ENCODE measurements at places on chromosomes 12 and 14. TPM values are rescaled to one million over a fixed set of nuclear protein-coding genes. Genes with fewer than 3 reads are reported as not detected.

DNA sequence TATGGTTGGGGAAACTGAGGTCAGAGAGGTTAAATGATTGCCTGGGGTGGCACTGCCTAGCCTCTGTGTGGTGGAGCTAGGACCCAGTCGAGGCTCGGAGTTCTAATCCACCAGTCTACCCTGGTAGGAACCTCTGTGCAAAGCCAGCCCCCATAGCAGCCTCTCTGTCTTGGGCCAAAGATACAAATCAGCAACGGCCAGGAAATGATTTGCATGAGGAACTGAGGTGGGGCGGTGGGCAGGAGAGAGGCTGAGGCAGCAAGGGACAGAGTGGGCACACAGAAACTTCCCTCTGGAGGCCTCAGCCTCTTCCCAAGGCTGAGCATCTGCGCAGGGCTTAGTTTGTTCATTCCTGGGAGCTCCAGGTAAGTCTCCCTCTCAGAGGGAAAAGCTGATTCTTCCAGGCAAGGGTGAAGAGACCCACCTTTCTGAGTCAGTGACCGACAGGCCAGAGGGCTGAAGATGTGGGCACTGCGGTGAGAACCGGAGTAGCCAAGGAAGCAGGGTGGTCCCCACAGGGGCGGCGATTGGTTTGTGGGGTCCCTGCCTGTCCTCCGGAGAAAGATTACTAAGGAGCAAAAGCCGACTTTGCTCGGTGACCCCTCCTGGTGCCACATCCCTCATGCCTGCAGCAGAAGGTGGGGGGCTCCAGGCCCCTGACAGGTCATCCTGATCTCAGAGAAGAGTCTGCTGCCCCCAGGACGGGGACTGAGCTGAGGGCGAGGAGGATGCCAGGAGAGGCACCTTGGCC, 134.6 kb downstream of the CACNA1C start:
- no peak for DNase-seq

- DNase-seq: no peak
These were observed 259.6 kb upstream of the TBX3 start for GRCh38 chr12:114943601-114944000.

DNA sequence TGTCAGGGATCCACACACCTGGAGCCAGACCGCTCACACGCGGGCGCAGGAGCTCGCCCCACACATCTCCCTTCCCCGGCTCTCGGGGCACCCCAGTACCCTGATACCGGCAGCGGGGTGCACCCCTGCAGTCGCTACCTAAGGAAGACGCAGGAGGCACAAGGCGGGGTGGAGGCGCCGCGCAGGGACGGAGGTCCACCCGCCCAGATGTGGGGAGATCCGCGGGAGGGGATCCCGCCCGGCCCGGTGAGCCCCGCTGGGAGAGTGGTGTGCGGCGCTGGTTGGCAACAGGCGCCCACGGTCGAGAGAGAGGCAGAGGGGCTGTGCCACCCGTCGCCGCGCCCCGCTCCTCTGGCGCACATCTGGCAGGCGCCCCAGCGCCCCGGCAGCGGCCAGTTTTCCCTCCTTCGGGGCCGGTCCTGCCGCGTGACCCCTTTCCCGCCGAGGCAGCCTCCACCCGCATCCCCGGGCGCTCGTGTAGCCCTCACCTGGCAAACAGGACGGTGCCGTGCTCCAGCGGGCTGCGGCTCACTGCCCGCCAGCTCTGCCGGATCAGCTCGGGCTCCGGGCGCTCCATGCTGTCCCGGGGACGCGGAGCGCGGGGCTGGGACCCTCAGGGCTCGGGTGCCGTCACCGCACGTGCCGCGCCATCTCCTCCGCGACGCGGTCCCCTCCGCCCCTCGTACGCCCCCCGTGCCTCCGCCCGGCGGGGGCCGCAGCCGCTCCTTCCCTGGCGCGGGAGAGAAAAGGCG, 469 bp downstream of the NGB start:
- no peak for DNase-seq

GRCh38 chr12:124529565-124530276, 37.7 kb downstream of the NCOR2 start:
- DNase-seq: no peak

DNA sequence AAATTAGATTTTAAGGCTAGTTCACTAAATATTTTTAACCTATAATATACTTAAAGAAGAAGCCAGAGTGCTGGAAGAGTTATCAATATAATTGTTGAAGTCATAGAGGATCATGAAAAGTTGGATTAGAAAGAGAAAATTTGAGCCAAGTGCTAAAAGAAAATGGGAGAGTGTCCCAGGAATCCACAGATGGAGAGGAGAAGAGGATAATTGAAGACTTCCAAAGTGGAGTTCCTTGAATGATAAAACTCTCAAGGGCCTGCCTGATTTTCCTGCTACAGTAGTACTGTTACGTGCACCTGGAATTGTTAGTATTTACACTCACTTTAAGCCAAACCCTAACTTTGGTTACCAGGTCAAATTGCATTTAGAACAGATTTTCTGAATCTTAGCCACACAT, 113.2 kb downstream of the MSRB3 start:
- DNase-seq: no peak

ZNF385A gene
- polyA plus RNA-seq: 11.7 TPM

- no peak for DNase-seq
These were observed 675.6 kb upstream of the MDGA2 start for GRCh38 chr14:48350971-48351370.

GPRC5D gene
- 0.51 TPM for polyA plus RNA-seq

SLC6A15 gene
- 0.38 TPM for polyA plus RNA-seq

DNA sequence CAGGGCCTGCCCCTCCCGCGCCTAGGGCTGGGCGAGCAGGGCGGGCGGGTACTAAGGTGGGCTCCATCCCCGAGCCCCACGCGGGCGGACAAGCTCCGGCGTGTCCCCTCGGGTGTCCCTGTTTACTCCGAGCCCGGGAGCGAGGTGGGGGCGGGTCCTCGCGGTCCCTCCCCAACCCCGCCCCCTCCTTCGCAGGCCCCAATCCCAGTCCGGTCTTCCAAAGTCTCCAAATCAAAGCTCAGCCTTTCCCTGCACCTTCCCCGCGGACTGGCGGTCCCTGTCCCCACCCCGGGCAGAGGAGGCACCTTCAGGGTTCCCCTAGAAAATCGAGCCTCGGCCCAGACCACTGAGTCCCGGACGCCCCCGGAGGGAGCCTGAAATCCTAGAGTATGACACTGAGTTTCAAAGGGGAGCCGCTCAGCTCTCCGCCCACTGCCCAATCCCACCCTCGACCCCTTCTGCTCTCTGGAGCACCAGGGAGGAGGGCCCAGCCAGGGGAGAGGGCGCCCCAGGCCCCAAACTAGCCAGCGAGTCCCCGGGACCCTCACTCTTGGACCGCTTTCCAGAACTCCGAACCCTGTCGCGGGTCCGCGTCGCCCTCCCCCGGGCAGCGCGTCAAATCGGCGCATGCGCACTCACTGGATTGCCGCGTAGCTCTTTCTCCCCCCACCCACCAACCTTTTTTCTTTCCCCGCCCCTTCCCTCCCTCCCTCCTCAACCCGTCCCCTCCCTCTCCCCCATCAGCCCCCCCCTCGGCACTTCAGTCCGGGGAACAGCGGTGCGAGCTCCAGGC, at the start of gene LRP1:
LRP1 (plus strand) TSS at position 758 of the 793 bp plus-strand sequence. CDS start 482 bp downstream, outside the sequence.
- no peak for DNase-seq

- DNase-seq: no peak
These were observed 10.8 kb downstream of the ISCA2 start for GRCh38 chr14:74504412-74504811.

DNA sequence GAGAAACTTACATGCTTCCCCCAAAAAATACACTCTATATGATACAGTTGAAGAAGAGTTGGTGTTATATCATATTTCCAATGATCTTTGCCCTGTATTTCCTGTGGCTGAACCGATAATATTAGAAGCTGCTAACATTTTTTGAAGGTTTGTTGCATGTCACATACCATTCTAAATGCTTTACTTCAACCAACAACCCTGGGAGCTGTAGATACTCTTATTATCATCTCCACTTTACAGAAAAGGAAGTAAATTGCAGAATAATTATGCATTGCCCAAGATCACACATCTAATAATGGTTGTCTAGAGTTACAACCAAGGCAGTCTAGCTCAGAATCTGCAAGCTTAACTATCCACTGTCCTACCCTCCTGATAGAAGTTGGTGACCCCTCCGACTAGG, 182.8 kb downstream of the NUAK1 start:
- DNase-seq: no peak

DNA sequence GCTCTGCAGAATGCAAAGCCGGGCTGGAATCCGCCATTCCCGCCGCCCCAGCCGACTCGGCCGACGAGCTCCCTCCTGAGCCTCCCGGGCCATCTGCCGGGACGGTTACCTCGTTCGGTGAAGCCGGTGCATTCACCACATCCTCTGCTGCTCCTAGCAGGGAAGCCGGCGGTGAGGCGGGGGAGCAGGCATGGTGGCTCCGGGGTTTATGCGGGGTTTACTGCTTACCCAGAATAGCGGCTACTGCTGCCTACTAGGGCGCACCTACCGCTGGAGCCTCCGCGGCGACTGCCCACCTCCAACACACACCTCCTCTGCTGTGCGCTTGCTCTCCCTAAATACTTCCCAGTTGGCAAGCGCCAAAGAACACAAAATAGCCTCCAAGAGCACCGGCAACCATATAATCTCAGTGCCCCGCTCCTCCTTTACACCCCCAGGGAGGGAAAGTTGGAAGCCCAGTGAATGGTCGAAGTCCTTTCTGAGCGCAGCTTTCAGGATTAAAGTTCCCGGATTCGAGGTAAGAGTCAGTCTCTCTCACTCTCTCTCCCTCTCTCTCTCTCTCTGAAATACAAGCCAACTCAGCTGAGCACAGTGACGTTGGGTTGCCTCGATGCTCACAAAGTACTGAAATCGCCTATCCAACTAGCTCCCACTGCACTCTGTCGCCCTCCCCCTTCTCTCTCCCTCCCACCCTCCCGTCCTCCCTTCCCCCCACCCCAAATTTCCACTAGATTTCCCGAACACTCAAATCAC, at the start of gene TBX5:
TBX5 (minus strand) TSS at position 626 of the 753 bp plus-strand sequence. CDS start 2,246 bp downstream, outside the sequence.
- DNase-seq: no peak

DNA sequence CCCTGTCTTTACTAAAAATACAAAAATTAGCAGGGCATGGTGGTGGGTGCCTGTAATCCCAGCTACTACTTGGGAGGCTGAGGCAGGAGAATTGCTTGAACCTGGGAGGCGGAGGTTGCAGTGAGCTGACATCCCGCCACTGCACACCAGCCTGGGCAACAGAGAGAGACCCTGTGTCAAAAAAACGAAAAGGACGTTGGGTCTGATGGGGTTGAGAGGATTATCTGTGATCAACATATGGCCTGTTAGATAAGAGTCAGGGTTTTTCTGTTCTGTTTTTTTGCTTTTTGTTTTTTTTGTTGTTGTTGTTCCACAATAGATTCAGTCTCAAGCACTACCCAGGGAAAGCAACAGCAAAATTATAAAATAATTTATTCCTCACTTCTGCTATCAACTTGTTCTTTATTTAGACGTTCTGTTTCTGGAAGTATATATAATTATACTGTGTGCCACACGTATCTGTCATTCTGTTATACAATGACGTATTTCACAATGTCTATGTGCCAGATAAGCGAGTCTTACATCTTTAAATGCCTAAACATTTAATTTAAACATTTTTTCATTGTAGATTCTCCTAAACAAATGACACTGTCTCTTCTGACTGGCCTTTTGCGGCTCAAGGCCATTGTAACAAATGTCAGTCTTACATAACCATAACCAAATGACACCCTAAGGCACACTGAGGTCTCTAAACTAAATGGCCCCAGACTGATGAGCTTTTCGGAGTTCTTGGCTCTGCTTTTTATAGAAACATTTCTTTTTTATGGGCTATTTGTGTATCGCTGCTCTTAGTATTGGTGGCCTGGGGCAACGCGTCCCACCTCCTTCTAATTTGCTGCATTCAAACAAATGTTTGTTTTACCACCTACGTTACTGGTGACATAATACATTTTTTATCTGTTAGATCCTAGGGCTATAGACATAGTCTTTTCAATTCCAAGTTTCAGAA, 7.2 kb upstream of the P2RX4 start:
- DNase-seq: no peak

DNA sequence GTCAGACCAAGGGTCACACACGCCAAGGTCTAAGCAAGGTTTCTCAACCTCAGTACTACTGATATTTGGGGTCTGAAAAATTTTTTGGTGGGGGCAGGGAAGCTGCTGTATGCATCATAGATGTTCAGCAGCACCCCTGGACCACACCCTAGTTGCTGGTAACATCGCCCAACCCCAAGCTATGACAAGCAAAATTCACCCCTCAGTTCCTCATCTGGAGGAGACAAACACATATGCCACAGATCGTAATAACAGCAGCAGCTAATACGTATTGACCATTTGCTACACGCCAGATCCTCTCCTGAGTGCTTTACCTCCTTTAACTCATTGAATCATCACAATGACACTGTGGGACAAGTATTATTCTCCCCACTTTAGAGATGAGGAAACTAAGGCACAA, 46.4 kb downstream of the ACTN1 start:
- DNase-seq: no peak

DNA sequence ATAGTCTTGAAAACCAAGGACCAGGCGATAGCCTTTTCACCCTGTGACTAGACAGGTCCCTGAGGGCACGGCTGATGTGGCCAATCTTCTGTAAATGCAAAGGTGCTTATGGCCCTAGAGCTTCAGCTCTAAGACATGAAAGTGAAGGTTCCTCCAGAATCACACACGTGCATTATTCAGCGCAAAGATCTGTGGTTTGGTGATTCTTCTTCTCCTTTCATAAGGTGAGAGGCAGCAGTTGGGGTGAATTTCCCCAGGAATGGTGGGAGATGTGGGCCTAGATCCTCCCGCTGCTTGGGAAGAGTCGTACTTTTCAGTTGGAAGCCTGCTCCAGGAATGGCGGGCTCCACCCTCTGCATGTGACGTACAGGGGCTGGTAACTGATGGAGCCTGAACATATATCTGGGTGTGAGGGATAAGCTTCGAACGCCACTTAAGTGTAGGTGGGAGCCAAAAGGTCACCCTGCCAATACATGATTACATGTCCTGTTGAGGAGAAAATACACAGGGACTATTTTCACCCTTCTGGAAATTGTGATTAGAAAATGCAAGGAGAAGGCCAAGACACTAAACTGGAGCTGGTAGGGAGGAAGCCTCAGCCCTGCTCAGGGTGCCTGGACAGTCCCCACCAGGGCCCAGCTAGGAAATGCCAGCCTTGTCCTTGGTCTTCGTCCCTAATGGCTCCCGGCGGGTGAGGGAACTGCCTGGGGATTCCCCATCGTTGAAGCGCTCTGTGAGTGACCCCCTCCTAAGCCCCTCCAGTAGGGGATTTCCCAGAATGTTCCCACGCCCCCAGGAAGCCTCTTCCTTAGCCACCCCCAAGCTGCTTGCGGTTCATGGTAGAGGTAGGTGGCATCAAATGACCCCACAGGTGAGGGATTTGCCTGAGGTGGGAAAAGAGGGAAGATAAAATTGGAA, 17.6 kb downstream of the BATF start:
- DNase-seq: no peak

PTPRB gene
- 23.2 TPM for polyA plus RNA-seq

GRCh38 chr12:128418944-128419343, 152.0 kb downstream of the TMEM132C start:
- DNase-seq: no peak

- DNase-seq: no peak
These were observed 60.3 kb upstream of the BCL2L14 start for GRCh38 chr12:12010277-12011039.

GRCh38 chr12:110533607-110534006, 31.5 kb downstream of the RAD9B start:
- DNase-seq: no peak
